ENCODE measurements at places on chromosomes 12 and 14. TPM values are rescaled to one million over a fixed set of nuclear protein-coding genes. Genes with fewer than 3 reads are reported as not detected.

The GDF3 gene
- total RNA-seq, result not detected

The TMED8 gene
- 6.7 TPM for total RNA-seq

The MFAP5 gene
- total RNA-seq, result 0.07 TPM

The DNAH10 gene
- total RNA-seq, result 0.11 TPM

The ARG2 gene
- total RNA-seq, result 1.6 TPM

The KLHDC1 gene
- total RNA-seq, result 0.25 TPM

The IL26 gene
- total RNA-seq, result not detected

The TC2N gene
- 0.57 TPM for total RNA-seq

The SNRNP35 gene
- total RNA-seq, result 20.5 TPM

The GLS2 gene
- not detected for total RNA-seq

The CLBA1 gene
- 15.9 TPM for total RNA-seq

The LMNTD1 gene
- total RNA-seq, result not detected

The MTHFD1 gene
- total RNA-seq, result 122 TPM

The CRY1 gene
- total RNA-seq, result 23.1 TPM

The ERP27 gene
- not detected for total RNA-seq

The KRT71 gene
- total RNA-seq, result not detected

The GPR135 gene
- total RNA-seq, result 1.3 TPM

The ARHGAP5 gene
- total RNA-seq, result 61.7 TPM

The TEX22 gene
- total RNA-seq, result 0.20 TPM

The POTEM gene
- total RNA-seq, result not detected

The CAPZA3 gene
- not detected for total RNA-seq

The GRIN2B gene
- 4.8 TPM for total RNA-seq

The AGAP2 gene
- total RNA-seq, result 0.14 TPM

The CMA1 gene
- total RNA-seq, result not detected

The SPTB gene
- total RNA-seq, result 0.80 TPM

The SYT1 gene
- 7.7 TPM for total RNA-seq

The SART3 gene
- total RNA-seq, result 41.9 TPM

The ANO2 gene
- total RNA-seq, result not detected

The ZNF664 gene
- total RNA-seq, result 70.6 TPM

The RBMS2 gene
- 18.4 TPM for total RNA-seq

The GLT8D2 gene
- total RNA-seq, result not detected

The TAS2R50 gene
- not detected for total RNA-seq

The PIANP gene
- 0.96 TPM for total RNA-seq

The P2RX7 gene
- total RNA-seq, result not detected

The SCNN1A gene
- total RNA-seq, result 3.9 TPM
